ENCODE measurements at places on chromosomes 13 and 19. TPM values are rescaled to one million over a fixed set of nuclear protein-coding genes. Genes with fewer than 3 reads are reported as not detected.

DNA sequence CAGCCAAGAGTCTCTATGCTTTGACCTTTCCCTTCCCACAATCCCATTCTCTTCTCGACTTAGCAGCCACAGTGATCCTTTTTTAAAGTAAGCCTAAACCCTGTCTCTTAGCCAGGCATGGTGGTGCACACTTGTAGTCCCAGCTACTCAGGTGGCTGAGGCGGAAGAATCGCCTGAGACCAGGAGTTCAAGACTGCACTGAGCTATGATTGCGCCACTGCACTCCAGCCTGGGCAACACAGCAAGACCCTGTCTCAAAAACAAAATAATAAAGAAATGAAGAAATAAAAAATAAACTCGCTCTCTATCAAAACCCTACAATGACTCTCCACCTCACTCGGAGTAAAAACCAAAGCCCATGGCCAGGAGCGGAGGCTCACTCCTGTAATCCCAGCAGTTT lies 14.7 kb downstream of the TEX101 start:
- no peak for DNase-seq

GRCh38 chr19:29571181-29571580 lies 34.9 kb upstream of the POP4 start:
- no peak for DNase-seq

- DNase-seq: no peak
Observed at GRCh38 chr13:31982124-31982523, 49.5 kb upstream of the FRY start.

GRCh38 chr19:17993076-17993813 lies 14.7 kb upstream of the ARRDC2 start:
- DNase-seq: no peak

DNA sequence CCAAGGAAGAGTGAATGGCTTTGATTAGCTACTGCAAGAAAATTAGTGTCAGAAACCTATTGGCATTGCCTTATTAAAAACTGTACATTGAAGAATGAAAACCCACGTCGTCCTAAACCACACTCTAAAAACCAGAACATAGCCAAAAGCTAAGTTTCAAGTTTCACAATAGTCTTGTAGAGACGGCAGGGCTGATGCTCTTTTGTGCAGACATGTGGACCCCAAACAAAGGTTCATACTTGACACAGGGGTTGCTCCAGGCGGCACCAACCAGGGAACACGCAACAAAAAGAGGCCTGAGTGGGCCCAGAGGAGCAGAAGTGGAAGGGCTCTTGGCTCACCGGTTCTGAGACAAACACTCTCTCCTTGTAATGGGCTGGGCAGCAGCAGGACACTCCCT lies 28.6 kb upstream of the MIR17HG start:
- DNase-seq: no peak

GRCh38 chr13:95386370-95386769 lies 85.1 kb upstream of the ABCC4 start:
- no peak for DNase-seq

GRCh38 chr19:13315495-13315894 lies 165.3 kb downstream of the IER2 start:
- DNase-seq: no peak

- no peak for DNase-seq
Observed at GRCh38 chr19:55289117-55289796, 5.5 kb downstream of the BRSK1 start.

DNA sequence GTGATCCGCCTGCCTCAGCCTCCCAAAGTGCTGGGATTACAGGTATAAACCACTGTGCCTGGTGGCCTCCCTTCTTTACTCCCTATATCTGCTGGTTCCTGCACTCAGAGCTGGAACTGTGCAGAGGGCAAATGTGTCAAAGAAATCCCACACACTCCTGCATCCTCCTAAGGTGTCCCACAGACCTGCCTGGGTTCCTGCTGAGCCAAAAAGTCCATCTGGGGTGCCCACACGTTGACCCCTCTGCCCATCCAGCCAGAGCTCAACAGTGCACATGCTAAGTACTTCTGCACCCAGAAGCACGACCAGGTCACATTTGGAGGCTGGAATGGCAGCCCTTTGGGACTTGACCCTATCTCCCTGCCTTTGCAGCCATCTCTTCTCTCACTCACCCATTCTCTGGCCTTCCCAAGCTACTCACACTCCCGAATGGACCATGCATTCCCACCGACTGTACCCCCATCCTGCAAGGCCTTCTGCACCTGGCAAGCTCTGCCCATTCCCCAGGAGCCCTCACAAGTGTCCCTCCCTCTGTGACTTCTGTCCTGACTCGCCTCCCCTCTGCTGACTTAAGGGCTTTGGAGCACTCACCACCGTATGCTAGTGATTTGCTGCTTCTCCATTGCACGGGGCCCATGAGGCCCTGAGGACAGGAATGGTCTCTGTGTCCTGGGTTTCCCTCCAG lies 152.1 kb downstream of the KCTD15 start:
- no peak for DNase-seq

- DNase-seq: no peak
Observed at GRCh38 chr13:27569405-27569804, 50.9 kb downstream of the LNX2 start.

DNA sequence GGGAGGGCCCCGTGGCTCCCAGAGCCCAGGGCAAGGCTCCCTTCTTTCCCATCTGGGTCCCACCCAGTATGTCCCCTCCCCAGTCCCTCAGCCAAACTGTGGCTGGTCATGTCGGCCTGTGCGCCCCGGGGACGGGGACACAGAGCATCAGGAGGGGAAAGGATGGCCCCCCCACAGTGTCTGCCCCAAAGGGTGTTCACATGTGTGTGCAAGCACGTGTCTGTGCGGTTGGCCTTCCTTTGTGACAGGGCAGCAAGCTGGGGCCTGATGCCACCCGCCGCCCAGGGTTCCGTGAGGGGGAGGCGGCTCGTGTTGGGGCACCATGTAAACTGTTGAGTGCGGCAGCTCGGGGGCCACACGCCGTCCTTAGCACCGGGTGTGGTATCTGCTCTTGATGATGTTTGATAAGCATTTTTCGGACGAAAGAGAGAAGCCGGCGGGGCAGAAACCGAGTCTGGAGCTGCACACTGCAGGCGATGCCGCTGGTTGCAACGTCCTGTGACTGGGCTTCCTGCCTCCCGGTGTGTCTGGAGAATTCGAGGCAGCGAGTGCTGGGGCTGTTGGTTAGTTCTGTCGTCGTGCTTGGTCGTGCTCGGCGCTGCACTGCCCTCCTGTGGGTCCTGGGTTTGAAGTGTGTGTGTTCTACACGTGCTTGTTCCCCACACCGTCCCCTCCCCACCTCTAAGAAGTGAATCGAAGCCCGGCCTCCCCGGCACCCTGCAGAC lies 18.4 kb downstream of the GNA11 start:
- no peak for DNase-seq

DNA sequence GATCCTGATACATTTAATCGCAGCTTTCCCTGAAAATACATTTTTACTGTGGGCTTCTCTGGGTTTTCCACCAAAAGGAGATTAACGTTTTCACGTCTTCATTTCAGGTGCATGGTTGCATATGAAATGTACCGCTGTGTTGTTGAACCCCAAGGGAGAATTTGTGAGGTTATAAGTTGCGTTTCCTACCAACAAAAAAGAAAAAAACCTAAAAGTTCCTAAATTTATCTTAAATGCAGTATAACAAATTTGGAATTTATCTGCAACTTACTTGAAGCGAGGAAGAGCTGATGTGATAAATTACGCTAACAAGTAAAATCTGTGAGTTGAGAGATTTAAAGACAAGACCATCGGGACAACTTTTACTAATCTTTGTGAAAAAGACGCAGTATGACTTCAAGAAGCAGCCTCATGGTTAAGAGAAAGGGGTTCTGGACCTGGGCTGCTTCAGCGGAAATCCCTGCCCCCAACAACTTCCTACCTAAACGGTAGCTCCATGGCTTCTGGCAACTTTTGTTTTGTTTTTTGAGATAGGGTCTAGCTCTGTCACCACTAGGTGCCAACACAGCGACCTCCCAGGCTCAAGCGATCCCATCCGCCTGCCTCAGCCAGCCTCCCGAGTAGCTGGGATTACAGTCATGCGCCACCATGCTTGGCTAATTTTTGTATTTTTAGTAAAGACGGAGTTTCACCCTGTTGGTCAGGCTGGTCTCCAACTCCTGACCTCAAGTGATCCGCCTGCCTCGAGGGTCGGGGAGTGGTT lies 958 bp upstream of the OBI1 start:
- peak; percentile 7 for DNase-seq

GRCh38 chr19:19642506-19643157 lies 825 bp downstream of the GMIP start:
- DNase-seq: no peak

GRCh38 chr13:72195044-72195704 lies 328.2 kb upstream of the DACH1 start:
- DNase-seq: no peak

DNA sequence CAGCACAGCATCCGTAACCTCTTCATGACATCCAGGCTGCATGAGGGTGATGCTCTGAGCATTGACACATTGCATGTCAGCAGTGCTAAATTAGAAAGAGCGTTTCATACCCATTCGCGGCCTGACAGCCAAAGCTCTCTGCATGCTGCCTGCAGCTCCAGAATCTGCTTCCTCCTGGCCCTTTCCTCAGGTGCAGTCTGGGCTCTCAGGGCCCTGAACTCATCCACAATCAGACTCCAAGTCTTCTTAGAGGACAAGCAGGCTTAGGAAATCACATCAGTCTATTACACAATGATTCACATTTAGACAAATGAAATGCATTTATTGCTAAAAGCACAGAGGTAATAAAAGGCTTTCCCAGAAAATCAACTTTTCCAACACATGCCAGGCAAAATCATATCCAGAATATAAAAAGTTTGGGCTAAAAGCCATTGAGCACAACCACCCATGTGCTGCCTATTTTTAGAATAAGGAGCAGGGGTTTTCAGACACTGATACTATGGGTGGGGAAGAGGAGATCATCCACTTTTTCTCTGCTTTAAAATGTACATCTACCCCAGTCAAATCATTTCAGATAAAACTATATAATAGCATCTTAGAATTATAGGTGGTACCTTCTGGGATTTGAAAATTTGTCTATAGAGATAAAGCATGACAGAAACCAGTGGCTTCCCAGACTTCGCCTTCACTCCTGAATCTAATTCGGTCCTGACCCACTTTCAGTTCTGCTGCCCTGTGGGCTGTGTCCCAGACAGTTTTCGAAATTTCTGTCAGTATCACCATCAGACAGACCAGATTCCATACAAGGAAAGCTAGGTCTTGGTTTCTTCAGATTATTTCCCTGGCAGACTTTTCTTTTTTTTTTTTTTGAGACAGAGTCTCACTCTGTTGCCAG lies 109.3 kb downstream of the COL4A2 start:
- DNase-seq: no peak

GRCh38 chr13:39536906-39537305 lies 66.1 kb downstream of the LHFPL6 start:
- no peak for DNase-seq

The CGB7 gene
- not detected for total RNA-seq

The KCNN4 gene
- 4.8 TPM for total RNA-seq

The NDUFB7 gene
- 315 TPM for total RNA-seq
